Stimulated activated CD8-positive, alpha-beta memory T cell treated with anti-CD3 and anti-CD28 coated beads, Interleukin-4, amount 100 ng/mL, for 4 hours (primary cell): ENCODE measurements at places on chromosomes 13 and 19.

DNA sequence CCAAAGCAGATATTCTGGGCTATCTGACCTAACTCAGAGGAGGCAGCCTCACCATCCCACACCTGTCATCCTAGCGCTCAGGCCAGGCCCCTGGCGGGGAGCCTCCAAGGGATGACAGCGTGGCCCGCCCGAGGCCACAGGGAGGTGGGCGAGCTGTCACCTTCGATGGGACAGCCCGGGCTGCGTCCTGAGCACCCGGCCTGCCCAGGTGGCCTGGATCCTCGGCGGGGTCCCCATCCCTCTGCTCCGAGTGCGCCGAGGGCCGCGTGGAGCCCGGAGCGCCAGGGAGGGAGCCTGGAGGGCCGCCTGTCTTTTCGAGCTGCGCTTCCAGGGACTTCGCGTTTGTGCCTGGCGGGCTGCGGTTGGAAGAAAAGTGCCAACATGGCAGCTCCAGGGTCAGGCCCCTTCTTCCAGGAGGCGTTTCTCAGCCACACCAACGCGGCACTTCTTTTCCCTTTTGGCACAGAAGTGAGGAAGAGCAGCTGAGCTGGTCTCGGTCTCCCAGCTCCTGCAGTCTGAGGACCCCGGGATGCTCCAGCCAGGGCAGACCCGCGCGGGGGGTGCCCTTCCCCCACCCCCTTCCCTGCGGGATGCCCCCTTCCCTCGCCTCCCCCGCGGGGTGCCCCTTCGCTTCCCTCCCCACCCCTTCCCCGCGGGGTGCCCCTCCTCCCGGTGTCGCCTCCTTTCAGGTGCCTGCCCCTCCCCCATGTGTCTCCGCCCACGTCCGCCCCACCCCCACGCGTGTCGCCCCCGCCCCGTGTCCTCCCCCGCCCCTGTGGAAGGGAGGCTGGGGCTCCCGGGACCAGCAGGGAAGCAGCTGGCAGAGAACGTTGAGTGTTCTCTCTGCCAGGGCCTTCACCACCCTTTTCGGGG, 42.3 kb downstream of the GJA3 start:
- DNase-seq = no peak

DNA sequence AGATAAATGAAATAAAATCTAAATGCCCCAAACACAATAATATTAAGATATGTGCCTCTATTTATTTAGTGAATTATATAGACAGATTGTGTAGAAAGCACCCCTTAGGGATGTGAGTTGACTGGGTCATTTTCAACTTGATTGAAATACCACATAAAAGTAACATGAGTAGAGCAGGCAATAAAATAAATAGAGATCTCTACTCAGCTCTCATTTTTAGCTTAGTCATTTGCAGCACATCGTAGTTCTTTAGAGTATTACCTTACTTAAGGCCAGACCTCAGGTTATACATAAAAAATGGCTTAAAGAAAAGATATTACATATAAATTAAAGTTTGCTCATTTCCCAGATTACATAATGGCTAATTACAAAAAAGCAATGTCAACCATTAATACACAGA, 1525.6 kb upstream of the PRR20A start:
- no peak for DNase-seq

GRCh38 chr13:97493456-97493855, 59.5 kb downstream of the RAP2A start:
- no peak for DNase-seq

DNA sequence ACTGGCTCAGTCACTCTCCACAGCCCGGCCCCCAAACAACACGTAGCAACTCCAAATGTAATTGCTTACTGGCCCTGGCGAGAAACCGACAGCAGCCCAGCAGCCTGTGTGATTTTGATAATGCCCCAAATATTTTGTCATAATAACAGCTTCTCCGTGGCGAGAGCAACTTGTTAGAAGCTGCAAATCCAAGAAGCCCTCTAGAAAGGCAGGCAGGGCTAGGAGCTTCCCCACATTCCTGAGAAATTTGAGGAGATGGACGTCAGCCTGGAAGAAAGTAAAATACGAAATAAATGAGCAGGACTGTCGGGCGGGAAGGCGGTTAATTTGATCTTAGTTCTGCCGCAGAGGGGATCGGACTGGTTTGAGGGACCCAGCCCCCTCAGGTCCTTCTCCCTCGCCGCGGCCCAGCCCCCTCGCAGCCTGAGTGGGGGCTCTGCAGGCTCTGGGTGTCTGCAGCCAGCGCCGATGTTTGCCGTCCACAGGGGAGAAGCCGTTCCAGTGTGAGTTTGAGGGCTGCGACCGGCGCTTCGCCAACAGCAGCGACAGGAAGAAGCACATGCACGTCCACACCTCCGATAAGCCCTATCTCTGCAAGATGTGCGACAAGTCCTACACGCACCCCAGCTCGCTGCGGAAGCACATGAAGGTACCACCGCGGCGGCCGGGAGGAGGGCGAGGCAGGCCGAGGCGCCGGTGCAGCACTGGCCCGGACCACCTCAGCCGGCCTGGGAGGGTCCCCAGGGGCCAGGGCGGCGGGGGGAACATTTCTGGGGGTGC, 3.1 kb downstream of the ZIC2 start:
- no peak for DNase-seq

DNA sequence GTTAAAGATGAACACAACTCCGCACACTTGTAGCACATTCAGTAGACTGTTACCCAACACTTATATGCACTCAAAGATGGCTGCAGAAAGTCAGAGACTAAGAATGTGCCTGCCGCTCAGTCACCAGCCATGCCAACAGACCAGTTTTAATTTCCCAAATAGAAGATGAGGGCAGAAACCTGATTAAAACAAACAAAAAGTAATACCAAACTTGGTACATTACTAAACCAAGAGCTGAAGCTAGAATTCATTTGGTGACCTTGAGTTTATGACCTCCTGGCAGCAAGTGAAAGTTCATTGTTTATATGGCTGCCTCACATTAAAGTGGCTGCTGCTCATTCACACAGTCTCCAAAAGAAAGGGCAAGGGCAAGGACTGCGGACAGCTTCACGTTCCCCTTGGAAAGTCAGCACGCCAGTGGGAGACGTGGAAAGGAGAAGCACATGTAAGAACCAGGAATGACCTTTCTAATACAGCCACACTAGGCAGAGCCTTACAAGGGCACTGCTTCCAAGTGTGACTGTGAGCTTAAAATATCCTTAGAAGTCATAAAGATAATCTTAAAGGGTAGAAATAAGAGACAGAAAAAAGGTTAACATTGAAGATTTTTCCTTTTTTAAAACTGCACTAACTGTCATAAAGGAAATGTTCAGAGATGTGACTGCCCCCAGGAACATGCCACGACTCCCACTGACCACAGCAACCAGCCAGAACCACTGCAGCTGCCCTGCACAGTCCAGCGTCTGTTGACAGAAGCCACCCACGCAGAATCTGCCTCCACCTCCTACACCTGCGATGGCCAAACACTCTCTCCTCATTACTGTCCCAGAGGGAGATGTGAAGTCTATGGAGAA, 73.5 kb downstream of the STK24 start:
- no peak for DNase-seq

DNA sequence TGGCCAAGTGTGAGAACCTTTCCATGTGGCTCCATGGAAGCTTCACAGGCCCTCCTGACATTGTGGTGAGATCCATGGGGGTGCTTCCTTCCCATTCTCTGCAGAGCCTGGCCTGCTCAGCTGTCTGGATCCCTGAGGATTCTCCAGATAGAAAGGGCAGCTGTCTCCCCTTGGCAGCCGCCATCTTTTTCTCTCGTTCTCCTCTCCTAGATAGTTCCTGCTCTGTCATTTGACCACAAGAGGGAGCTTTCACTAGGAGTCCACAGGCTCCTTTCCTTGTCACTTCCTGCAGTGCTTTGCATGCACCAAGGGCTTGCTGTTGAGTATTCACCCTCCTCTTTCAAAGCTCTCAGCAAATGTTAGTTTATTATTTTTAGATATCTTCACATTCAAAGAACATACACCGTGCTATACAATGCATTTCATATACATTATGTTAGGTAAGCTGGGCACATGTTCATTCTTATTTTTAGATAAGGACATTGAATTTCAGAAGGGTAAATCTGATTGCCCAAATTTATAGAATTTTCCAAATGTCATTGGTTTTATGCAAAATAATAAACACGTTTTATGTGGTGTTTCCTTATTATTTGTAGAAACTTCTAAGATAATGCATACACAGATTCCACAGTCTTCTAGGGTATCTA, 133.2 kb downstream of the FRY start:
- DNase-seq = no peak

DNA sequence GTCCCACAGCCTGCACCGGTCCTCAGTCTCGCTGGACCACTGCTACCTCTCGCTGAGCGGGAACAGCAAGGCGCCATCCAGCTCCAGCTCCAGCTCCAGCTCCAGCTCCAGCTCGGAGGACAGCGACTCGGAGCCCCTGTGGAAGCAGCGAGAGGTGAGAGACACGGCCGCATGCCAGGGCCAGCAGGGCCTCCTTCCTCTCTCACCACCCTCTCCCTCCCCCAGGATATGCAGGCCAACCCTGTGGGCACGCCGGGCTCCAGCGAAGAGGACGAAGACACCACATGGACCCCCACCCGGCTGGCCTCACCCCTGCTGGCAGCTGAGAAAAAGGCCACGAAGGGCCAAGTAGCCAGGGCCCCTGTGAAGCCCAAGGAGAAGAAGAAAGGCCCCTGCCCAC, 7.3 kb downstream of the SIX5 start:
- DNase-seq = no peak

DNA sequence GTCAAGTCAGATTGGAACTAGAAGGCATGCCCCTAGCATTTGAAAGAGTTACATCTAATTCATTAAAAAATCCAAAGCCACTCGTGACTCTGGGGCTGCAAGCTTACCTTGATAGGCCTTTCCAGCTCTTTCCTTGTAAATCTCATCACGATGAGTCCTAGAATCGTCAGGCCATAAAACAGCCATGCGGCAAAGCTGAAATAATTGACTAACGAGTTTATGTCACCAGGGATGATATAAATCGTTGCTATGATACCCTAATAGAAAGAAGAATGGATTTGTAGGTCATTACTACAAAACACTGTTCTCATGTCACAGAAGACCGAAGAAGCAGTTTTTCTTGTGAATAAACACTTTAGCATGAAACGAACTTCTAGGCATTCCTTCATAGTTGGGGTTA, 27.5 kb downstream of the SLC7A9 start:
- no peak for DNase-seq

DNA sequence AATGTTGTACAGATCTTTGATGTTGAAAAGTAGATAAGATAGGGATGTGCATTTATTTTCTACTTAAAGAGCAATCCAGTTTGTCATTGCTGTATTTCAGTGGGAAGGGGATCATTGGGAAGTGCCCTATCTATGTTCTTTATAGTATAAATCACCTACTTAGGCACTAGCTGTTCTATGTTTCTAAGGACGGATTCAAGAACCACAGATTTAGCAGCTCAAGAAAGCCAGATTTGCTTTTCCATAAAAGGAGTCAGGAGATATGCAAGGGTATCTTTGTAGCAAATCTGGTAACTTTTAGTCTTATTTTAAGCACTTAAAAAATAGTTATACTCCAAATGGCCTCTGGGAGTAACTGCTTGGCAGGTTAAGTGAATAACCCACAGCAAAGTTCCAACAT, 23.7 kb downstream of the DCLK1 start:
- no peak for DNase-seq

DNA sequence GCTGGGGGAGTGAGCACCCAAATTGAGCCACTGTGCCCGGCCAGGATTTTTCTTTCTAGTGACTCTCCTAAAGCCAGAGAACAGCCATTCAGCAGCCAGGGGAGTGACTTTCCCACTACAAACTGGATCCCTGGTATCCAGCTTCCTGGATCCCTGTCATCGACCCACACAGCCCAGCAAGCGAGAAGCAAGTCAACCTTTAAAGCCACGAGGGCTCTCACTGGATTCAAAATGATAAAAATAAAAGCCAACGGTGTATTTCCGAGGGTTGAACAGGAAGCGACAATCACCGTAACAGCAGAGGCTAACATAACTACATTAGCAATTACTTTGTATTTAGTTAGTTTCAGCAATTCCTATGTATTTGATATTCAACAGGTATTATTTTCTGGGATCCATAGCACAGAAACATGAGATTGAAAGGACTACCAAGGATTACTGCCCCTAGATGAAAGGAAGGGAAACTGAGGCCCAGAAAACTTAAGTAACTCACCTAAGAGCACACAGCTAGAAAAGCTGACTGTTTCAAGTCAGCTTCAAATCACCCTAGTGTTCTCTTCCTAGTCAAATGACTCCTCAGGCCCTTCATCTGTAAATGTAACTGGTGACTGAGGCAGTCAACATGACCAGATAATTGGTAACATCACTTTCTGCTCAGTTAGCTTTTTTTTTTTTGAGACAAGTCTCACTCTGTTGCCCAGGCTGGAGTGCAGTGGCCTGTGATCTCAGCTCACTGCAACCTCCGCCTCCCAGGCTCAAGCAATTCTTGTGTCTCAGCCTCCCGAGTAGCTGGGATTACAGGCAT, 2.7 kb downstream of the RFX1 start:
- DNase-seq = no peak

- no peak for DNase-seq
These were observed 90.0 kb downstream of the RNASEH2B start for GRCh38 chr13:50999641-51000040.

- DNase-seq = no peak
These were observed 559 bp upstream of the RPL21 start for GRCh38 chr13:27250833-27251165.

GRCh38 chr19:34844277-34844676, 71.3 kb upstream of the ZNF599 start:
- DNase-seq = no peak

GRCh38 chr13:32176696-32177095, 138.5 kb downstream of the ZAR1L start:
- no peak for DNase-seq

DNA sequence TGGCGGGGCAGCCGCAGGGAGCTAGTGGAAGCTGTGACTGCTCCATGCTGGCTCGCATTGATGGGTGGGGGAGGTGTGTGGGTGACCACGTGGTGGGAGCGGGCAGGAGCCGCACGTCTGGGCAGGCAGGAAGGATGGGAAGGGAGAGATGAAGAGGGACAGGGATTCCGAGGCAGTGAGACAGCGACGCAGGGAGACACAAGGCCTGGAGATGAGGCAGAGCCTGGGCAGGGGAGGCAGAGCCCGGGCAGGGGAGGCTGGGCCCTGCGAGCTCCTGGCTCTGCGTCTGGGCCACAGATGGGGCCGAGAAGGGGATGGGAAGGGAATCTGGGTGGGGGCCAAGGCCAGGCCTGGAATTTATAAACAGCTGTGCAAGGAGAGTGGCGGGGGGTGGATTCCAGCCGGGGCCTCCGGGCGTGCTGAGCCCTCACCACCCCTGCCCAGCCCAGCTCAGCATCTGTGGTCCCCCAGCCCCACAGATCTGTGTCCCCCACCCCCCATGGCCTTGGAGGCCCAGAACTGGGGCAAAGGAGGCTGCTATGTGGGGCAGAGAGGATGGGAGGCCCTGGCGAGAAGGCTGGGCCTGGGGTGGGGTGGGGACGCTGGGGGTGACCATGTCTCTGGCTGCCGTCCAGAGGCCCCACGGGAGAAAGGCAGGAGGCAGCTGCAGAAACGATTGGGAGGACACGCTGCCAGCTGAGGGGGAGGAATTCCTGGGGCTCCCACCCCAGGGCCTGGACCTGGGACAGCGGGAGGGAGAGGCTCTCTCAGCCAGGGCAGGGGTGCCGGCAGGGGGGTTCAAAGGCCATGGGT, 6.0 kb downstream of the EHD2 start:
- no peak for DNase-seq

- no peak for DNase-seq
These were observed 63.9 kb upstream of the SLITRK5 start for GRCh38 chr13:87607266-87607665.

GRCh38 chr13:62512194-62513141, 1096.8 kb upstream of the PCDH20 start:
- DNase-seq = no peak
